CD4-positive, alpha-beta memory T cell (primary cell): ENCODE measurements at places on chromosomes 6 and 20.
A peak's percentile ranks its signal among the peaks of the same experiment; 100 is the strongest.

DNA sequence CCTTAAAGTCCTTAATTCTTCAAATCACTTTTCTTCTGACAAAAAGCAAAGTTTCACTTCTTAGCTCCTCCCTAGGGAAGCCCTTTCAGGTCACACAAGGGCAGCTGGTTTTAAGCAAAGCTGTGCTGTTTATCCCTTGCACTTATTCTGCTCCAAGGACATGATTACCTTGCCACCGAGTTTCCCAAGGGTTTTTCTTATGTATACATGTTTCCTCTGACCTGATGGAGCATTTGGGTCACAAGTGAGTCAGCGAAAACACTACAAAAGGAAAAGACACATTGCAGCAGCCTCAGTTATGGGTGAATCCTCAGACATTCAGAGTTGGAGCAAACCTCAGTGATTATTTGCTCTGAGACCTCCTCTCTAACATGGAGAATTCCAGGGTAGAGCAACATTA, 26.6 kb upstream of the ILRUN start:
- no peaks in the 10 kb centered on the region for H3K27me3 ChIP-seq
- H3K4me3 ChIP-seq, result no peak overlapping the region
- no peaks in the 10 kb centered on the region for H3K36me3 ChIP-seq
- no peaks in the 10 kb centered on the region for H3K4me1 ChIP-seq

- no peaks in the 10 kb centered on the region for H3K4me1 ChIP-seq
- no peak overlapping the region for H3K4me3 ChIP-seq
- no peaks in the 10 kb centered on the region for H3K36me3 ChIP-seq
Measured at GRCh38 chr6:56076033-56076432, 171.3 kb downstream of the COL21A1 start.

DNA sequence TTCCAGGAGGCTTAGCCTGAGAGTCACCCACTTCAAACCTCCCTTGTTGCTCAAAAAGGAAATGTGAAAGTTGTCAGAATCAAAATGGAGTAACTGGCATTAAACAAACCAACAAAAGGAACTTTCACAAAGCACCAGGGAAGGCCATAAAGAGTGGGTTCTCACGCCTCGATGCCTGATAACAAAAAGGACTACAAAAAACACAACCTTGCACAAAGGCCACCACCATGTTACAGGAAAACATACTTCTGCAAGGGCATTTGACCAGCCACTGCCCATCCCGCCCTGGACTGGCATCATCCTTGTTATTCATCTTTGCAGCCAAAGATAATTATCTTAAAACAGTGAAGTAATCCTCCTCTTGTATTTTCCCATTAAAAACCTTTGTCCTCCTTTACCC, 34.8 kb downstream of the RNASET2 start:
- DNase-seq, result no peak
- no peaks in the 10 kb centered on the region for H3K27me3 ChIP-seq
- no peaks in the 10 kb centered on the region for H3K4me1 ChIP-seq
- no peak overlapping the region for H3K4me3 ChIP-seq
- no peaks in the 10 kb centered on the region for H3K36me3 ChIP-seq
- H3K27ac ChIP-seq, result no peak overlapping the region

- H3K36me3 ChIP-seq, result no peaks in the 10 kb centered on the region
- peak within 1 kb of the TSS; percentile 54 for H3K4me3 ChIP-seq
- DNase-seq, result peak; percentile 73
- peaks cover 21% of the 10 kb centered on the region for H3K4me1 ChIP-seq
- H3K27ac ChIP-seq, result peak within 1 kb of the TSS; percentile 44
Measured at GRCh38 chr20:3071610-3072529, at the start of gene OXT. OXT (plus strand) TSS chr20:3071620; CDS start chr20:3071656, 36 bp downstream.

DNA sequence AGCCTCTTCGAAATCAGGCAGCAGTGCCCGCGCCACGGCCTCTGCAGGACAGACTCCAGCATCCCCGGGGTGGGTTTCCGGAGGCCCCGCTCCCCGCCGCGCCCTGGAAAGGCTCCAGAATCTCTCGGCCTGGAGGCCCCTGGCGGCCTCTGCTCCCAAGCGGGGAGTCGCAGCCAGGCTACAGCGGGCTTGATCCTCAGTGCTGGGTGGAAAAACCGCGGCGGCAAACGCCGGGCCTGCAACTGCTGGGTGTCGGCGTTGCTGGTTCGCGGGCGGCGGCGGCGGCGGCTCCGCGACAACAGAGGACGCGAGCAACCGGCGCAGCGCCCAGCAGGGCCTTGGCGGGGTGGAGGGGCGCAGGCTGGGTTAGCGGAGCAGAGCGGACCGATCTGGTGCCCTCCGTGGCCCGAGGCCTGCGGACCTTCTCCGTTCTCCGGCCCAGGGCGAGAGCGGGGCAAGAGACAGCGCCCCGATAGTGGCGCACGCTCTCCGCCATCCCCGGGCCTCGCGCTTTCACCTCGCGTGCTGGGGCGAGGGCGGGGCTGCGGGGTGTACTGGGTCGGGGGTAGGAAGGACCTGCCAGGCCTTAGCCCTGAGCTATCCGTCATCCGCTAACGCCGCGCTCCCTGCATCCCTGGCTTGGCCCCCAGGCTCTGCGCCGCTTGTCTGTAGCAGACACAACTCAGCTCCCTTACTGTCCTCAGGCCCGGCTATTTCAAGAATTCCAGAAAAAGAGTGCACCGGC, 3.4 kb upstream of the ZNF292 start:
- no peaks in the 10 kb centered on the region for H3K36me3 ChIP-seq
- H3K4me3 ChIP-seq, result peak overlapping the region; percentile 60
- H3K4me1 ChIP-seq, result peaks cover 43% of the 10 kb centered on the region
- no peaks in the 10 kb centered on the region for H3K27me3 ChIP-seq
- peak overlapping the region; percentile 60 for H3K27ac ChIP-seq
- peak; percentile 68 for DNase-seq

GRCh38 chr20:61694682-61695081, 371.0 kb downstream of the TAF4 start:
- no peak for DNase-seq
- H3K4me1 ChIP-seq, result no peaks in the 10 kb centered on the region
- no peak overlapping the region for H3K27ac ChIP-seq
- no peak overlapping the region for H3K4me3 ChIP-seq

DNA sequence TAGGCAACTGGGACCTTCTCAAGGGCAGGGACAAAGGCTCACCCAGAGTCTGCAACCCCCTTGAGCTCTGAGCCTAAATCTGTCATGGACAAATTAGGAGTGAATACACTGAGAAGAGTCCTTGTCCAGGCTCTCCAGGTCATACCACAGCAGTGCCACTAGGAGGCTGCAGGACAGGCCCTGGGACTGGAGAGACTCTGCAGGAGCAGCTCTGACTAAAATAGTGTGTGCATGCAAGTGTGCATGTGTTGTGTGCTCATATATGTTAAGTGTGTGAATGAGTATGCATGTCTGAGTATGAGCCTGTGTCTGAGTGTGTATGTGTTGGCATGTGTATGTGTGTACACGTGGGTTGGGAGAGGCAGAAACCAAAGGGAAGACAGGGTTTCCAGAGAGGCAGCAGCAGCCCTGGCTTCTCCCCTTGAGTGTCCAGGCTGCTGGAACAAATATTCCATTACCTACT, 27.1 kb downstream of the MRPL14 start:
- no peak overlapping the region for H3K27ac ChIP-seq
- no peaks in the 10 kb centered on the region for H3K4me1 ChIP-seq
- no peak for DNase-seq
- H3K27me3 ChIP-seq, result no peaks in the 10 kb centered on the region
- peaks cover 5% of the 10 kb centered on the region for H3K36me3 ChIP-seq

- H3K4me3 ChIP-seq, result no peak overlapping the region
- no peak overlapping the region for H3K27ac ChIP-seq
- H3K4me1 ChIP-seq, result no peaks in the 10 kb centered on the region
- no peak for DNase-seq
- H3K36me3 ChIP-seq, result peaks cover 89% of the 10 kb centered on the region
- H3K27me3 ChIP-seq, result no peaks in the 10 kb centered on the region
Measured at GRCh38 chr20:45963059-45964005, 8.7 kb downstream of the ZNF335 start.

DNA sequence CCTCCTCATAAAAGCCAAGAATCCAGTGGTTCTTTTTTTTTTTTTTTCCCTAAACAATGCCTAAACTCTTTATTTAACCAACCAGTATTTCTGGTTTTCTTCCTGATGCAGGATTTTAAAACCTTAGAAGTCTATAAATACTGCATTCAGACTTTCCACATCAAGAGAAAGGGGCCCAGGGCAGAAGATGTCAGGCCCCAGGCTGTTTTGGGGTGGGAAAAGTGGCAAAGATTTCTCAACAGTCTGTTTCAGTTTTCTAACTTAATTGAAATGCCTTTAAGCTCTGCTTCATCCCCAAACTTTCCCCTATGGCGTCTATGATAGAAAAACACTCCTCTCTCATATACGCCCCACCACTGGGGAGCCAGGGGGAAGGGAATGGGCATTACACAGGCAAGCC, 33.1 kb downstream of the QRSL1 start:
- no peak for DNase-seq
- H3K27ac ChIP-seq, result no peak overlapping the region
- no peaks in the 10 kb centered on the region for H3K4me1 ChIP-seq
- peaks cover 18% of the 10 kb centered on the region for H3K36me3 ChIP-seq

DNA sequence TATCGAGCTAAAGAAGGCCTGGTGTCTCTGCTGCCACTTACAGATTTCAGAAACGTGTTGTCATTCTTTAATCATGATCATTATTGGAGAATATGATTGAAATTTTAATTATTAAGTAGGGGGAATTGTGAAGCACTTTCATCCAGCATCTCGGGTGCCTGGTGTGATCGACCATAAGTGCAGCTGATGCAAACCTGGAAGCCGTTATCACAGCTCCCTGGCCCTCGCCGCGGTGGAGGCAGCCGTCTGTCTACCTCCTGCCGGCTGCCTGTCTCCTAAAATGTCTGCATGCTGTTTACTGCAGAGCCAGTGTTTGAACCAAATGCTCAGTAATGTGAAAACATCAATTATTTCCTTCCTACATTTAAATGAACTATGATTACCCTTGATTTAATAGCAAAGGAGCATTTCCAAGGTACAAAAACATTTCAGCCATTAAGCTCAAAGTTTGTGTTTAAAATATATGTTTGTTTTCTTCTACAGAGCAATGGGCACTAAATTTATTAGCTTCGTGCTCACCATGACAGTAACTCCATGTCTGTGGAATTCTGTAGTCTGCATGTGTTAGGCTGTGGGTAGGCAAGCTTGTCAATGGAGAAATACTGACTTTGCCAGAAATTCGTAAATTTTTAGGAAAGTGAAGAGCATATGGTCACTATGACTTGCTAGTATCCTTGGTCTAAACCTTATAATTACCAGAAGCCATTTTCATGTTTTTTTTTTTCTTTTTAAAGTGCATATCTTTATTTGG, 184.5 kb upstream of the AGPAT4 start:
- peaks cover 13% of the 10 kb centered on the region for H3K4me1 ChIP-seq
- H3K27ac ChIP-seq, result no peak overlapping the region
- H3K27me3 ChIP-seq, result no peaks in the 10 kb centered on the region
- no peaks in the 10 kb centered on the region for H3K36me3 ChIP-seq

DNA sequence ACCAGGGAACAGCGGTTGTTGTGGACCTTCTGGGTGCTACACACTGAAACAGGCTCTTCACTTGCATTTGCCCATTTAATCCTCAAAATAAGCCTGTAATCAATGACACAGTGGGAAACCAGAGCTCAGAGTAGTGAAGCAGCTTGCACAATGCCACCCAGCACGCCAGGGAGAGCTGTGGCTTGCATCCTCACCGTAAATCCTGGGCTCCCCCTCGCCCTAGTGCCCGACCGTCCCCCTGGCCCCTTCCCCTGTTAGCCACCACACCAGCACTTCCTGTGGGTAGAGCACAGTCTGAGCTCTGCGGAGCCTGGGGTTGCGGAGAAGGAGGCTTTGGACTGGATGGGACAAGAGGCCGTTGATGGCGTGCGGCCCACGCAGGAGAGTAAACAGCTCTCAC, 14.5 kb downstream of the VSTM2L start:
- no peak overlapping the region for H3K4me3 ChIP-seq
- H3K4me1 ChIP-seq, result peaks cover 7% of the 10 kb centered on the region
- DNase-seq, result no peak
- peaks cover 3% of the 10 kb centered on the region for H3K27me3 ChIP-seq
- H3K36me3 ChIP-seq, result no peaks in the 10 kb centered on the region
- H3K27ac ChIP-seq, result no peak overlapping the region

- no peaks in the 10 kb centered on the region for H3K27me3 ChIP-seq
- H3K4me1 ChIP-seq, result no peaks in the 10 kb centered on the region
- no peak overlapping the region for H3K4me3 ChIP-seq
- H3K36me3 ChIP-seq, result no peaks in the 10 kb centered on the region
- no peak for DNase-seq
Measured at GRCh38 chr6:166589337-166589731, 2.9 kb upstream of the RAMACL start.

GRCh38 chr6:161487694-161488093, 213.8 kb upstream of the AGPAT4 start:
- H3K27me3 ChIP-seq, result no peaks in the 10 kb centered on the region
- H3K4me3 ChIP-seq, result no peak overlapping the region
- H3K27ac ChIP-seq, result no peak overlapping the region
- no peaks in the 10 kb centered on the region for H3K36me3 ChIP-seq
- no peaks in the 10 kb centered on the region for H3K4me1 ChIP-seq

DNA sequence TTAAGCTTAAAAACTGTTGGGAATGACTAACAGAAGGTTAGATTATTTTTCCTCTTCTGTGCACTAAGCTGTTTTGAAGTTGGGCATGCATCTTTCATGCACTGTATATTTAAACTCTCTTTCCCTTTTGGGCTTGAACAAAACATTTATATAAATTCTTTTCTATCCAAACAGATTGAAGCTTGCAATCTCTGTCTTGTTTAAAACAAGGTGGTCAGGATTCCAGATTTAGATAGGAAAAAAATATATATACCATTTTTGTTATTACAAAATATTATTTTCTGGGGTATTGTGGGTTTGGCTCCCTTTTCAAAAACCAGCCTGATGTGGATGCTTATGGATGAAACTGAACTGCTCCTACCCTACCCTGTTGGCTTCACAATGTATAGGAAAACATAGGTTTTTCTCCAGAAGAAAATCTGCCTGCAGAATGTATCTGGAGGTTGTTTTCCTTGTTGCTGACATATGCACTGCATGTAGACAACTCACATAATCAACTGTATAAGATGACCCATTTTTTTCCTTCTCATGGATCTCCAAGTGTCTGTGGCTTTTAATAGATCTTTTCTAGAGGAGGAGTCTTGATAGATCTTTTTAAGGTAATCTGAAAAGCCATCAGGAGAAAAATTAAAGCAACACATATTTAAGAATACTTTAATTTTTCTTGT, 146.3 kb downstream of the PRL start:
- H3K36me3 ChIP-seq, result no peaks in the 10 kb centered on the region
- H3K4me3 ChIP-seq, result no peak overlapping the region
- no peak overlapping the region for H3K27ac ChIP-seq
- H3K27me3 ChIP-seq, result no peaks in the 10 kb centered on the region
- DNase-seq, result no peak
- H3K4me1 ChIP-seq, result no peaks in the 10 kb centered on the region

DNA sequence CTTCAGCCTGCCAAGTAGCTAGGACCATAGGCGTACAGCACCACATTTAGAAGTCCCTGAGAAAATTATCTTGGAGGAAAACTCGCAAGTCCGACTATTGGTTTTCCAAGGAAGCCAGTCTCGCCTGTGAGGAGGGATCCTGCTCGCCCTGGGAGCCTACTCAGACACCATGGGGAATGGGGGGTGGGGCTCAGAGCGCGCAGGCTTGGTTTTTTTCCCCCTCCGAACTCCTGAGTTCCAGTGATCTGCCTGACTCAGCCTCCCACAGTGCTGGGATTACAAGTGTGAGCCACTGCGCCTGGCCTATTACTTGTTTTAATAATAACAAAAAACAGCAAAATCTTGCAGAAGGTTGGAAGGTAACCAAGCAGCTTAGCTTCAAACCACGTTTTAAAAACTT, 153.7 kb downstream of the OR2B2 start:
- no peaks in the 10 kb centered on the region for H3K36me3 ChIP-seq
- no peaks in the 10 kb centered on the region for H3K27me3 ChIP-seq
- no peak for DNase-seq
- H3K4me3 ChIP-seq, result no peak overlapping the region
